ENCODE measurements at places on chromosomes 4 and X. TPM values are rescaled to one million over a fixed set of nuclear protein-coding genes. Genes with fewer than 3 reads are reported as not detected.

Gene IL1RAPL2
- polyA plus RNA-seq, result not detected

Gene SPANXN3
- not detected for polyA plus RNA-seq

DNA sequence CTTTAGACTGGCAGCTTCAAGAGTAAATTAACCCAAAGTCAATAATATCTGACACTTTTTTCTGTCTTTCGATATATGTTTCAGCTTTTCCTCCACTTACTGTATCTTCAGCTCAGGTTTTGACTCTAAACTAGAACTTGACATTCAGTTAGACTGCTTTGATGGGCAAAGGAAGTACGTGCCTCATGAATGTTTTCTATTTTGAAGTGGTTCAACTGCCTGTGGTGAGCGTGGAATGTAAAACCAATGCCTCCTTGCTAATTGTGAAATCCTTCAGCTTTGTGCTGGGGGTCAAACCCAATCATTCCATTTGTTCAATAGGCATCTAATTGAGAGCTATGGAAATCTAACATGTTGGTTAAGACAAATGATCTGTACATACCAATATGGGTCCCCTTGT lies 857.0 kb upstream of the HTR2C start:
- DNase-seq, result no peak

Gene UCP1
- not detected for polyA plus RNA-seq

GRCh38 chrX:121921258-121921657 lies 873.8 kb downstream of the GLUD2 start:
- no peak for DNase-seq

DNA sequence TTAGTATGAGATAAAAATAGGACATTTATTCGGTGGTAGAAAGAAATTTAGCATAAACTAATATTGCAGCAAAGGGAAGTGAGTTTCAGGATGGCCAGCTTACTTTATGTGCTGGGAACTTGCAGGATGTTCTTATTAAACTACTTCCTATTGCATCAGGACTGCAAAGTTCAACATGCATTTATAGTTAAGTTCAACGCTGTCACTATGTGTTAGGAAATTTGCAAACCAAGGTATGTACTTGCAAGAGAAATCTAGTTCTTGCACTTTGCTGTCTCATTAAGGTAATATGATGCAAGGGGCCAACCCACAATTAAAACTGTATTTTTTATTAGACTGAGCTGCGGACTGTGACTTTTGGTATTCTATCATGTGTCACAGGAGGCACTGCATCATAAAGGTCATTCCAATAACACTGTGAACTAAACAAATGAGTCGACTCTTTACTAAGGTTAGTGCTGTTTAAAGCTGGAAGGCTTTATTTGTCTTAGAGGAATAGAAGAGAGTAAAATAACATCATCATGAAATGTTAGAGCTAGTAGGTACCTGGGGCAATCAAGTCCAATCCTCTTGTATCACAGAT lies 1525.7 kb upstream of the TENM3 start:
- no peak for DNase-seq

Gene DTHD1
- polyA plus RNA-seq, result 5.9 TPM

Gene UGT2A1
- polyA plus RNA-seq, result not detected

DNA sequence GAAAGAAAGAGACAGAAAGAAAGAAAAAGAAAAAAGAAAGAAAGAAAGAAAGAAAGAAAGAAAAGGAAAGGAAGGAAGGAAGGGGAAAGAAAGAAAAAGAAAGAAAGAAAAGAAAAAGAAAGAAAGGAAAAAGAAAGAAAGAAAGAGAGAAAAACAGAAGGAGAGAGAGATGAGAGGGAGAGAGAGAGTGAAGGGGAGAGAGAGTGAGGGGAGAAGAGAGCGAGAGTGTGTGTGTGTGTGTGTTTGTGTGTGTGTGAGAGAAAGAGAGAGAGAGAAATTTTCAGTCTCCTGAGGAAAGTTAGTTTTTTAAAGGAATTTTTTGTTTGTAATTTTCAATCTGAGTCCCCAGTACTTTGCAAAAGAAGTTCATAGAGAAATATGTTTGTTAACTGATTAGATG lies 504.1 kb upstream of the POU3F4 start:
- no peak for DNase-seq

Gene CFAP99
- polyA plus RNA-seq, result not detected

Gene AVPR2
- not detected for polyA plus RNA-seq

Gene CACNA1F
- not detected for polyA plus RNA-seq

DNA sequence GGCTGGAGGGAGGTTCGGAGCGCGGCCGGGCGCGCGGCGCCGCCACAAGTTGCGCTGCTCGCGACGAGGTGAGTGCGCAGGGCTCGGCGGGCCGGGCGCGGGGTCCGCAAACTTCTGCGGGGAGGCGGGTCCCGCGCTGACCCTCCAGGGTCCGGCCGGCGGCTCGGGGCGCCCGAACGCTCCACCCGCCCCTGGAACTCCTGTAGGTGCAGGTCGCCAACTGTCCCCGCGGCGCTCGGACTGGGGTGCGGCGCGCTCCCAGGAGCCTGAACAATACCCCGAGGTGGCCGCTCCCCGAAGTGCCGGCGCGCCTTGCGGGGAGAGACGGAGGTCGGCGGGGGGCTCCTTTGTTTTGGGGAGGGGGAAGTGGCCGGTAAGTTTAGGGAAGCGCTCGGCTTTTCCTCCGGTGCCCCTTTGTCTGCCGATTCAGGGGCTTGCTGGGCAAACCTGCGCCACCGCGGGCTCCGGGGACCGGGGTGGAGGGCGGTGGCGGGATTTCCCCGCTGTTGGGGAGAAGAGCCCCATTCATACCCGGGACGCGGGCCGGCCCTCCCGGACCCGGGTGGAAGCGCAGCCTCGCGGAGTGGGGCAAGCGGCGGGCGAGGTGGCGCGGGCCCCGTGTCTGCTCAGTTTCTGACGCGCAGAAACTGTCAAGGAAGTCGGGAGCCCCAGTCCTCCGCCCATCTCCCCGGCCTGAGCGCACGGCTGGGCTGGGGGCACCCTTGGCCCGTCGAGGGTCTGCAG lies 694 bp downstream of the TBL1X start:
- no peak for DNase-seq

Gene UXT
- 286 TPM for polyA plus RNA-seq

DNA sequence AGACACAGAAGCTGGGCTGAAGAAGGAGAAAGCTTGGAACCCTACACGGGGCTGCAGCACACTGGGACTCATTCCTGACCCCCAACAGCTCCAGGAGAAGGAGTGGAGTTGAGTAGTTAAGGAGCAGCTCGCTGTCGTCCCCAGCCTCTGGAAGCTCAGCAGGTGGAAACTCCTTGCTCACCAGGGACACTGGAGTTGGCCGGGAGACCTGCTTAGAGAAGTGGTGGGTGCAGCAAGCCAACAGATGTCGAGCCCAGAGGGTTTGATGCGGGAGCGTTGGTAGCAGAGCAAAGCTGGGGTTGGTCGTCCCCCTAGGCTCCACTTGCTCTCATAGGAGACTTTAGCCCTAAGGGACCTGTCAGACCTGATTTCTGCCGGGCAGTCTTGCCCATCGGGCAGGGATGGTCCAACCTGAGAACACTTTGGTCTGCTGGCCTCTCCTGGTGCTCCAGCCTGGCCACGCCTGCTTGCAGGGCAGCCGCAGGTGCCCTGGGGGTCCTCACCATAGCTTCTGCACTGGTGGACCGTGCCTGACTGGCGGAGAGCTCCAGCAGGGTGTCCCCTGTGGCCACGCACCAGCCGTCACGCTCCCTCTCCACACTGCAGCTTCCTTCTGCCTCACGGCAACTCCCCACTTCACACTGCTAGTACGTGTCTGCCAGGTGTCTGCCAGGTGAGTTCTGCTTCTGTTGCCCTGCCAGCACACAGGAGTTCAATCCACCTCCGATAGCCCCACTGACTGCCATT lies 353.7 kb downstream of the GASK1B start:
- no peak for DNase-seq

GRCh38 chr4:78747475-78747922 lies 28.7 kb upstream of the BMP2K start:
- no peak for DNase-seq

- DNase-seq, result no peak
These were observed 6.2 kb upstream of the RTL3 start for GRCh38 chrX:78665342-78665741.

- DNase-seq, result no peak
These were observed 5.8 kb downstream of the SRPX2 start for GRCh38 chrX:100649550-100650356.

- no peak for DNase-seq
These were observed 9.4 kb downstream of the TASL start for GRCh38 chrX:30568136-30568535.

- DNase-seq, result no peak
These were observed 624.4 kb upstream of the ACTRT1 start for GRCh38 chrX:128676651-128677050.

Gene SPOCK3
- not detected for polyA plus RNA-seq

DNA sequence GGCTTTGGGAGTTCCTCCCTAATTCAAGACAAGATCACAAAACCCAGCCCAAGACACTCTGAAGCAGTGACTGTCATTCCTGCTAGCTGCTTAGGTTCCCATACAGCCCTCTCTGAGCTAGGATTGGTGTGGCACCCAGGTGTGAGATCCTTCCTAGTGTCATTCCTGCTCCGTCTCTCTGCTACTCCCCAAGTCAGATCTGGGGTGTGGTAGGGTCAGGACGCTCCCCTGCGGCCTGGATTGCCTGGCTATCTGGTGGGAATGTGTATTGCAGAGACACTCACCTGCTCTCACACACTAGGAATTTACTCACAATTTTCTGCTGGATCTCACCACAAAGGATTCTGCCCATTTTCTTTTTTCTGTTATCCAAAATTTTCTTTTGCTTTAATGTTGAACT lies 560.8 kb upstream of the ATOH1 start:
- no peak for DNase-seq

DNA sequence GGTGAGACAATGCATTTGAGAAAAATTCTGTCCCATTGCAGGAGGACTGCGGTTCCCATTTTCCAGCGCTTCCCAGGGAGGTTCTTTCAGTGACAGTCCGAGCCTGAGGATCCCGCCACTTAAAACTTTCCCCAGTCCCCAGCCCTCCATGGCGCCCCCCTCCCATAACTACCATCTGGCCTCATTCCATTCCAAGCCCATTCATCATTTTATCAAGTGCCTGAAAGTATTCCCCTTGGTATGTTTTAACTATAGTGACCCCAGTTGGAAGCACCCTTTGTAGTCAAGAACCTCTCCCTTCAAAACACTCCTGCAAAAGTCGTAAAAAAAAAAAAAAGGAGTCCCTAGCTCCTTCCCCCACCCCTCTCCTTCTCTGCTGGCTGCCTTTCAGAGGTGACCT lies 1.2 kb downstream of the RASL11B start:
- DNase-seq, result no peak

Gene FGFBP1
- polyA plus RNA-seq, result not detected

- DNase-seq, result no peak
These were observed 62.8 kb upstream of the RPA4 start for GRCh38 chrX:96820935-96821334.

DNA sequence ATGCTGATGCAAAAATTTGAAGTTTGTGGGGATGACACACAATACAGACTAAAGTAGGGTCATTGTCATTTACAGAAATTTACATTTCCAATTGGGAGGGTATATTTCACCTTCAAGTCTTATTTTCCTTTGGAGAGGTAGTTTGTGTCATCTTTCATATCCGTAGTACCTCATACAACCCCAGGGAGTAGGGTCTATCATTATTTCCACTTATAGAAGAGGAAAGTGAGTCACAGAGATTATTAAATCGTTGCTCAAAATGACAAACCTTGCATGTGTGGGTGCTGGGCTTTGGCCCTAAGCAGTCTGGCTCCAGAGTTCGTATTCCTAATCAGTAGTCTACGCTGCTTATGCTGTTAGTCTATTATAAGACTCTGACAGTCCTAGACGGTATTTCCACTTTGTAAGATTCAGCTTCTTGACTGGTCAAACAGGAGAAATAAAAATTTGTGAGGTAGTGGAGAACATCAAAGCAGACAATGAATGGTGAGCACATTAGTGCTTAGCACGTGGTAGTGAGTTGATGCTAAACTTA lies 516.5 kb downstream of the PCDH7 start:
- DNase-seq, result no peak

DNA sequence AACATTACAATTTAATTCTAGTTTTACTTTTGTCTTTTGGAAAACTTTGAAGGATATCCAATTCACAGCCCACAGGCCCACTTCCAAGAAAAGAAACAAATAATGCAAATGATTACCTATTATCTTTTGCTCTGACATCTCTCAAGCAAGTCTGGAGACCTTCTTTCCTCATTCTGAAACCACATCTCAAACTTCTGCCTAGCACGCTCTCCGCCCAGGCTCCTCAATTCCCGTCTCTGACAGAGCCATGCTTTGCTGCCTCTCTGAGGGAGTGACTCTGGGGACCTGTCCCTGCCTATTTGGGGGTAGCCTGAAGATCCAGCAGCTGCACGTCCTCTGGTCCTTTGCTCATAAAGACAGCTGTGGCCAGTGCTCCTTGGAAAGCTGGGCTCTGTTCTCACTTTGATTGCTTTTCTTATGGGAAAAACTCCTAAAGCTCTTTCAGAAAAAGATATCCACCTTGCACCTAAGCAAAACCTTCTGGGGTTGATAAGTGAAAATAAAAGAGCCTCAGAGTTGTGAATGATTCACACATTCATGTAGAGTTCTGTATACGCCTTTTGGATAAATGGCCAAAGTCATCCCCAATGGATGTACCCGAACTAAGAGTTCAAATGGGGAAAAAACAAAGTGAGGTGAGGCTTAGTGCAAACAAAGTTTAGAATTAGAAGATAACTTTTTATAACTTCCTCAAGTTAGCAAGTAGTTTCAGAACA lies 72.4 kb upstream of the TNIP3 start:
- DNase-seq, result no peak

GRCh38 chrX:104749951-104750610 lies 184.1 kb downstream of the IL1RAPL2 start:
- no peak for DNase-seq

Gene AKAP14
- polyA plus RNA-seq, result not detected

- no peak for DNase-seq
These were observed 38.9 kb upstream of the MAB21L2 start for GRCh38 chr4:150543042-150543441.

Gene ZNF711
- 1.3 TPM for polyA plus RNA-seq

Measured in CD8-positive, alpha-beta memory T cell (primary cell).